ENCODE measurements at places on chromosomes 3 and 15. TPM values are rescaled to one million over a fixed set of nuclear protein-coding genes. Genes with fewer than 3 reads are reported as not detected.

Gene SKOR1
- total RNA-seq = 0.45 TPM

- H3K27ac ChIP-seq = no peak overlapping the region
- H3K36me3 ChIP-seq = no peaks in the 10 kb centered on the region
- H3K27me3 ChIP-seq = no peaks in the 10 kb centered on the region
- DNase-seq = no peak
- no peak overlapping the region for H3K4me3 ChIP-seq
Observed at GRCh38 chr3:177835008-177835407, 637.7 kb upstream of the TBL1XR1 start.

- H3K36me3 ChIP-seq = no peaks in the 10 kb centered on the region
- no peaks in the 10 kb centered on the region for H3K27me3 ChIP-seq
- H3K27ac ChIP-seq = no peak overlapping the region
- H3K4me3 ChIP-seq = no peak overlapping the region
- no peak for DNase-seq
Observed at GRCh38 chr3:53142986-53143385, 12.8 kb upstream of the RFT1 start.

GRCh38 chr15:90213818-90214204 lies 12.7 kb downstream of the SEMA4B start:
- no peaks in the 10 kb centered on the region for H3K27me3 ChIP-seq
- H3K4me1 ChIP-seq = peaks cover 50% of the 10 kb centered on the region
- DNase-seq = no peak
- H3K4me3 ChIP-seq = no peak overlapping the region

Gene TEX9
- total RNA-seq = 0.94 TPM

GRCh38 chr3:44478055-44478468 lies 592 bp upstream of the ZNF445 start:
- H3K27me3 ChIP-seq = no peaks in the 10 kb centered on the region
- DNase-seq = no peak
- peaks cover 26% of the 10 kb centered on the region for H3K4me1 ChIP-seq
- H3K36me3 ChIP-seq = no peaks in the 10 kb centered on the region

Gene SQOR
- total RNA-seq = 3.5 TPM

Gene HCLS1
- total RNA-seq = 203 TPM

Gene FBN1
- 1.2 TPM for total RNA-seq

DNA sequence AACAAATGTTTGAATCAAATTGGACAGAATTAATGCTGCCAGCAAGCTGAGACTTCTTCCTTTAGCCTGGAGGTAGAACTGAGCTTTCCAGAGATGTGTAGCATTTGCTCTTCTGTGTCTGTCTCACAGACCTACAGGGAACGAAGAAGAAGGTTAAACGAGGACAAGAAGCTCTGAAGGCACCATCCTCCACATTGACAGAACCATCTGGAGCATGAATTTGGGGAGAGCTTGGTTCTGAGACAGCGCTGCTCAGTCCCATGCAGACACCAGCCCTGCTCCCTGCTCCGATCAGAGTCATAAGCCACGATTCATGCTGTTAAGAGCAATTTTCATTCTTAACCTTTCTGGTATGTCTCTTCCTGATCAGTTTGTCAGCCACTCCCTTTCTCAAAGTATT lies 7.7 kb upstream of the KY start:
- H3K4me1 ChIP-seq = no peaks in the 10 kb centered on the region
- 0 out of 2 replicates have a peak, but pooled peaks cover 3% of the 10 kb centered on the region for H3K27me3 ChIP-seq
- no peaks in the 10 kb centered on the region for H3K36me3 ChIP-seq
- H3K27ac ChIP-seq = no peak overlapping the region
- DNase-seq = no peak

Gene DENND6A
- 61.4 TPM for total RNA-seq

DNA sequence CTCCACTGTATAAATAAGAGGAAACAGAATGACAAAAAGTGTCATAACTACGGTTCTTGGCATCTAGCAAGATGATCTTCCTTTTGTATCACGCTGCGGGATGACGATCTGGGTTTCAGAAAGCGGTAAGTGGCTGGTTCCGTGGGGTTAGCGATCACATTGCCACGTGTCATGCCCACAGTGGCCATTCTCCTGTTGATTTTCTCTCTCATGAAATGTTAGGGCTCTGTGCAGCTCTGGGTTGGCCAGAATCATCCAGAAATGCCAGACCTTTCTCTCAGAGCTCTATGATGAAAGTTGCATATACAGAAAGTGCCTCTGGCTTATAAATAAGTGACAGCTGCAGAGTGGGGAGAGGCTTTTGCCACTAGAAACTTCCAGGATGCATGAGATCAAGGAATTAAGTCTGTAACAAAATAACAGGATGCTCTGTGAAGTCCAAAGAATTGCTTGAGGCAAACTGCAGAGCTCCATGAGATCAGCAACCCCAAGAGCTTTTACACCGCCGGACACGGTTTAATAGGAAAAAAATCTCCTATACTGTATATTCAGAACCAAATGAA lies 71.6 kb downstream of the ABTB1 start:
- H3K27ac ChIP-seq = peak overlapping the region; percentile 37
- no peak overlapping the region for H3K4me3 ChIP-seq
- no peaks in the 10 kb centered on the region for H3K36me3 ChIP-seq
- H3K4me1 ChIP-seq = peaks cover 44% of the 10 kb centered on the region
- no peaks in the 10 kb centered on the region for H3K27me3 ChIP-seq

Gene IQCH
- total RNA-seq = 2.4 TPM

- no peaks in the 10 kb centered on the region for H3K4me1 ChIP-seq
- H3K36me3 ChIP-seq = no peaks in the 10 kb centered on the region
- no peak for DNase-seq
- H3K4me3 ChIP-seq = no peak overlapping the region
Observed at GRCh38 chr15:61521953-61522352, 292.9 kb upstream of the RORA start.

DNA sequence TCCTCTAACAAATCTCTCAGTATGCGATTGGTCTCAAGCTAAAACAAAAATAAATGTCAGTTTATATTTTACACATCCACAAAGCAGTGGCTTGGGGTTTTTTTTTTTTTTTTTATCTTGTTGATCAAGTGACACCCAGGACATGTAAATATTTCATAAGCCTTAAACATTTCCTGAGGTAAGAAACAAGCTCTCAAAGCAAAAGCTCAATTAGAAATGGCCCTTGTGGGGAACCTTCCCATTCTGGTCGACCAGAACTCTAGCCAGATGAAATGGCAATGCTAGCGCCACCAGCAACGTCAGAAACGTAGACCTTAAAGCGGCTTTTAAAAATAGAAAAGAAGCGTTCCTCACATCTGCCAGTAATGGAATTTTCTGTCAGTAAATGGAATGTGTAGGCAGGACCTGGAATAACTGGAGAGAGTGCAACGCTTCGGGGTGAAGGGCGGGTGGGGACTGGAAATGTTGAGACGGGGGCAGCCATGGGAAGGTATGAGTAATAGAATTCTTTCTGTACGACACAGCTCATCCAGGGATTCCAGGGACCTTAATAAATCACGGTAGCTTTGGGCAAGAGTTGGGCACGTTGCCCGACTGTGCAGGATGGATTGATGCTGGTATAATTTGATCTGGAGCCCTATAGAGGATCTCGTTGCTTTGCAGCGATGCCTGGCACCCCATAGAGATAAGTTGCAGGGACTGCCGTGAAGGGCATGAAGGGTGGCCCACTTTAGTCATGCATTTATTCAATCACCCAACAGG lies 44.4 kb downstream of the BTD start:
- no peak overlapping the region for H3K27ac ChIP-seq
- DNase-seq = no peak
- no peaks in the 10 kb centered on the region for H3K36me3 ChIP-seq

Gene RASA2
- total RNA-seq = 27.1 TPM

DNA sequence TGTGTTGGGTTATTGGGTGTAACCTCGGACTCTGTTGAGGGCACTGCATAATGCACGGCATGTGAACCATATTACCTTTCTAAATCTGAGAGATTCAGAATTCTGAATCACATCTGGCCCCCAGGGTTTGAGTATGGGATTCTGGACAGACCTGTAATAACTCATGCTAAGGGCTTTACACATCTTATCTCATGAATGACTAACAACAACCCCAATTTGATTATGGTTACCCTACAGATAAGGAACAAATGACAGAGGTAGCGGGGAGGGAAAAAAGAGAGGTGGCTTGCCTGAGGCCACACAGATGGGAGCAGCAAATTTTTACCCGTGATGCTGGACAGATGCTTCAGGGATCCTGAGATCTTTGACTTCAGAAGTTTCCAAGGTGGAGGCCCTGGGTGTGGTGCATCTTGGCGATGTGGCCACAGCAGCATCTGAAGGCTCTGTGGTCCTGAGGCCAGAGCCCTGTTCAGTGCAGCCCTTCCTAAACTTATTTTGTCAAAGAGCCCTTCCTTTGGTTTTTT lies 43.8 kb downstream of the POMGNT2 start:
- no peak overlapping the region for H3K4me3 ChIP-seq
- peaks cover 30% of the 10 kb centered on the region for H3K4me1 ChIP-seq
- no peaks in the 10 kb centered on the region for H3K27me3 ChIP-seq
- no peak overlapping the region for H3K27ac ChIP-seq
- H3K36me3 ChIP-seq = peaks cover 4% of the 10 kb centered on the region

All from Karpas-422 (cell line).